ENCODE measurements at places on chromosomes 2 and 18. TPM values are rescaled to one million over a fixed set of nuclear protein-coding genes. Genes with fewer than 3 reads are reported as not detected.

- DNase-seq: no peak
These were observed 305.0 kb upstream of the MMADHC start for GRCh38 chr2:149892563-149892962.

GRCh38 chr2:32262105-32262504 lies 2.6 kb downstream of the NLRC4 start:
- peak; percentile 94 for DNase-seq

GRCh38 chr2:7430421-7430868 lies 513.2 kb downstream of the RNF144A start:
- no peak for DNase-seq

DNA sequence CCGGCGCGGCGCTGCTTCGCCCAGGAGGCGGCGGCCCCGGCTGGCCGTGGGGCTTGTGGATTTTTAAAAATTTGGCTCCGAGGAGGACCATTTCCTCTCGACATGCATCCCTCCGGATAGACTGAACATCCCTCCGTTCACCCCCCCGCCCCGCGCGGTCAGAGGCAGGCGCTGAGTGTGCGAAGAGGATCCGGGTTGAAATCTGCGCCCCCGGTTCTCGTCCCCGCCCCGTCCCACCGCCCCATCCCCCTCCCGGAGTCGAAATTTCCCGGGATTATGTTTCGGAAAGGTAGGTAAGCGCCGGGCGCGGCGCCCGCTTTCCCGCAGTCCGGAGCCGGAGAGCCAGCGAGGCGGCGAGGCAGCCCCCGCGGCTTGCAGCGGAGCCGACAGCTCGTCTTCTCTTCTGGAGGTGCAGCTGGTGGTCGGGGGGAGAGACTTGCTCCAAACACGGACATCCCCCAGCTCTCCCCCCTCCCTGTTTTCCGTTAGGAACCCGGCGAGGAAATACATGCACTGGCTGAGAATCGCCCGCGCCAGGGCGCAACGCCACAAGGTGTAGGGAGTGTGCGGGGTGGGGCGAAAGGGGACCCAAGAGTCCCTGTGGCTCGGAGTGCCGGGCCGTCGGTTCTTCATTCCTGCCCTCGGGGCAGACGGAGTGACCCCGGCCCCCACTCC lies at the start of gene PRKCE:
Gene PRKCE (plus strand): TSS at position 261 of the 675 bp plus-strand sequence.
- DNase-seq: peak; percentile 36

DNA sequence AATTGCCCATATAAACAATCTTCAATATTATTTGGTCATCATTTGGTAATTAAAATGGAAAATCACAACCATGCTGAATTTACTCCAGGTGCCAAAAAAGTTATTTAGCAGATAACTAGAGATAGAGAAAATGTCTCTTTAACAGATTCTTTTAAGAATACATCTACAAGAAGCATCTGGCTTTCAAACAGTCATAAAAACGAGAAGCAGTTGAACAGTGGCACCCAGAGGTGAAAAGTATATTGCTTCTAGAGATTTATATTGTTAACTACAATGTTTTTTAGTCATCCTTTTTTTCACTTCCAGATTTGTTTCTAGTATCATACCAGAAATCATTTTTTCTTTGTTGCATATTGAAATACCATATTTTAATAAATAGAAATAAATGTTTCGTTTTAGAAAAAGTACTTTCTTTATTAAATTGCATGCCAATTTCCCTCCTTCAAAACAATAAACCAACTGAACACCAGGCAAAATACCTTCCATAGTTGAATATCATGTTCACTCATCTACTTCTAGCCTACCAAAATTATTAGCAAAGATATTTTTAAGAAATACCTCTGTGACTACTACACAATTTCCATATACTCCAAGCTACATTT lies 65.4 kb upstream of the HNRNPA3 start:
- DNase-seq: peak; percentile 61

DNA sequence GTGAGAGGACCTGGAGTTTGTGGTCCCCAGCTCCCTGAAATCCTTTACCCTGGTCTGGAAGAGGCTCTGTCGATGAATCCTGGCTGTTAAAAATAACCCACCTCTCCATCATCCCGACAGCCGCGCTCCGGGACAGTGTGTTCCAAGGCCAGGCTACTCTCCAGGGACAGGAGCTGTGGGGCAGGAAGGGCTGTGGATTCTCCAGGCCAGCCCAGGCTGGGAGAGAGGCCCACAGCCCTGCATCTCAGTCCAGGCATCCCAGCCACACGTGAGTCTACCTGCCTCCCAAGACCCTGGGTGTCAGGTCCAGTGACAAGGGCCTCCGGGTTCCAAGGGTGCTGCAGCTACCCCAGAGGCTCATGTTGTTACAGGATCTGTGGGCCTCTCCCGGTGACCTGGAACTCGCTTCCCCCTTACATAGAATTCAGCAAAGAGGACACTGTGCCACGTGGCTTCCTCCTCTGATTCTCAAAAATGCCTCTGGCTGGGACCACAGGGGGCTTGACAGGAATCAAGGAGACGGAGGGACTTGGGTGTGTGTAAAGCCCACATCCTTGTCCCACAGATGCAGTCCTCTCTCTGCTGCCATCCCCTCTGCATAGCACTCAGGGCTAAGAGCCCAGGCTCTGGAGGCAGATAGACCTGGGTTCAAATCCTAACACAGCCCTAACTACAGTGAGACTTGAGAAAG lies 17.3 kb downstream of the ADRA2B start:
- DNase-seq: no peak

DNA sequence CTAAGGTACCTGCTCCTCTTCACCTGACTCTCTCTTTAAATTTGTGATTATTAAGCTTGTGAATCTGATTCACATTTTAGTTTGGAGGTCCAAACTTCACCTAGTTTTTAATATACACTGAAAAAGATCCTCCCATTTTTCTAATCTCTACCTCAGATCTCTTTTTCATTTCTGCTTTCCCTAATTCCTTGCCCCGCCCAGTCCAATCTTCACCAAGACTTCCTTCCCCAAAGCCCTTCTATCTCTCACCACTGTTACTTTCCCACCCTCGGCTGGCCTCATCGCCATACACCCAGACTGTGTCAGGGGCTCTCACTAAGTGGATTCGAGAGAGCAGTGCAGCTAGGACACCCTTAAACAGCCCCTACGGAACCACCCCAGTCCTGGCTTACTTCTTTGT lies 40.0 kb downstream of the LBH start:
- DNase-seq: no peak

The SULT1C3 gene
- polyA plus RNA-seq: not detected

The PAIP2B gene
- 0.08 TPM for polyA plus RNA-seq

- DNase-seq: no peak
These were observed 49.4 kb upstream of the FAHD2A start for GRCh38 chr2:95353055-95353575.
